ENCODE measurements at places on chromosomes 16 and 17.

GRCh38 chr17:28348979-28349378 is 8.3 kb downstream of the POLDIP2 start:
- DNase-seq = no peak

DNA sequence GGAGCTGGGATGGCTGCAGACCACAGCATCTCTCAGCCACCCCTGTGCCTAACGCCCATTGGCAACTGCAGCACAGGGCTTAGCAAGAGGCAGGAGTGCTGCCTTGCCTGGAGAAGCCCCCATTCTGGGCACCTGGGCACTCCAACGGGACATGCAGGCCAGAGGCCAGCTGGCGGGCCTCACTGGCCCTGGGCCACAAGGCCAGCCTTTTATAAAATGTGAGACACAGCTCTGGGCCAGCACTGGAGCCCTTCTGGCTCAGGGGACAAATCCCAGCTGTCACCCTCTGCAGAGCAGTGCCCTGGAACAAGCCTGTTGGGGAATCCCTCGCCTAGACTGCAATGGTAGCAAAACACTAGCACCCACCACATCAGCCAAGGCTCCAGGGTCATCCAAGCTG is 171.8 kb downstream of the WSCD1 start:
- no peak for DNase-seq

DNA sequence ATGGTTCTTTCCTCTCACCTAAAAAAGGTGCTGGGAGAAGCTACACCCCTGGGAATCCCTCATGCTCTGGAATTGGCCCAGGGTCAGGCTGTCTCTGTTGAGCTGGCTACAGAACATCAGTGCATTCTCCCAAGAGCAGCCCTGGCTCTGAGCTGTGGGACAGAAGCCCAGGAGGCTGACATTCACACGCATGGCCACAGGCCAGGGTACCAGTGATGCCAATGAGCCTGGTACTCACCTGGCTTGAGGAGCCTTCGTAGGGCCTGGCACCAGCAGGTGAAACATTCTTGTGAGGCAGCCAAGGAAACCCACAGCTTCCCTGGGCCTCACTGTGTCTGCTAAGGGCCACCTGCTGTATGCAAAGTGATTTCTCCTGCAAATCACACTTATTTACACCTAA is 121.7 kb upstream of the CCL2 start:
- no peak for DNase-seq

- DNase-seq = no peak
Measured at GRCh38 chr17:45267436-45268055, 5.7 kb upstream of the SPATA32 start.

GRCh38 chr17:74848656-74849399 is 10.9 kb downstream of the GRIN2C start:
- DNase-seq = no peak

DNA sequence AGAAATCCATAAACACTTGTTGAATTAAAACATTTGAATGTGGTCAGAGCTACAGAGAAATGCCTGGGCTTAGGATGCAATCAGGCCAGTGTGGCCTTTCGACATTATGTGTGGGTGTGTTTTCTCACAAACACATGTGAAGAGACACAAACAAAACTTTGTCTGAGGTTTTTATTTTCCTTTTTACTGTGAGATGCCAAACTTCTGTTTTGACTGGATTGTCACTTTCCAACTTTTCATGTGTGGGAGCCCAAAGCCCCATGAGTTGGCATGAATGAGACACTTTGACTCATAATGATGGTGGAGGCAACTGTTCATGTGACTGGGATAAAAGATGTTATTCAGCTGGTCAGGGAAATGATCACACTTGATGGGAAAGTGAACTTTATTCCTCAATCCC is 71.9 kb upstream of the GAS7 start:
- no peak for DNase-seq

DNA sequence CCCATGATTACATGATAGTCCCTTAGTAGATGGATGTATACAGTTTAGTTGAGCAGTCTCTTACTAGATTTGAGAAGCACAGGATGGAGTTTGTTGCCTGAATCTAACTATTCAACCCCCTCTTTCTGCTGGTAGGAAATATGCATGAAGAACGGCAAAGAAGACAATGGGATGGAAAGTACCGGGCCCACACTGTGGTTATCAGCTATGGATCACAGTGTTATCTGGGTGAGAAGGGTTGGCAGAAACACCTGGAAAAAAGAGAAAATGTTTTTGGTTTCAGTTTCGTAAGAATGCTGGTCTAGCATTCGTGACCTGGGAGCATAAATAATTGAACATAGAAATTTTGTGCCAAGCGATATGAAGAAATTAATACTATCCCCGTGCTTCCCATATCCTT is 53.1 kb downstream of the ANKFN1 start:
- no peak for DNase-seq
